Stimulated activated CD4-positive, alpha-beta T cell treated with anti-CD3 and anti-CD28 coated beads, Interleukin-1b, Interleukin-23, amount 100 ng/mL, for 1 hour (primary cell): ENCODE measurements at places on chromosomes 5 and 9.

DNA sequence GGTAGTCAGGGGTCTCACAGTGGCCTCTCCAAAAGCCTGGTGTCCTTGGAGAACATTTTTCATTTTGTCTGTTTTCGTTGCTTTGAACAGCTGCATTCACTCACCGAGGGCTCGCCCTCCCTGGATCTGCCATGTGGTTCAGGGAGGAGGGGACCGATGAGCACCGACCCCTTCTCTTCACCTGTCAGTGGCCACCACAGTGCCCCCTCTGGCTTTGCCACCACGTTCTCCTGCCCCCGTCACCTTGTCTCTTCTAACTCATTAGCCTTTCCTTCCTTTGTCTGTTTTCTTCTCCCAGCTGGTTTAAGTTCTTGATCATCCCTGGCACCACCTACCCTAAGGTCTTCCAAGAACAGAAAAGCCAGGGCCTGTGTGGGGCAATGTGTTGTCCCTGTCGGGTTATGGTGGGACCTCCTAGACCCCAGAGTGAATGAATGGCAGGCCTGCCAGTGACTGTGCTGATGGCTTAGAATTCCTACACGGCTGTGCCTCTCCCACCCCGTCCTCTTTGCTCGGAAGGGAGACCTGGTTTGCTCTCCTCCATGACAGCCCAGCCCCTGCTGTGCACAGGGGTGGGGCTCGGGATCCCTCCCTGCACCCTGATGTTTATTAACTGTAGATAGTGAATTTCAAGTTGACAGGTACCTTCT lies 90.0 kb downstream of the ANKRD33B start:
- DNase-seq: no peak

- DNase-seq: no peak
These were observed 13.1 kb downstream of the UHRF2 start for GRCh38 chr9:6426117-6426516.

- no peak for DNase-seq
These were observed 319.4 kb downstream of the CDH10 start for GRCh38 chr5:24325306-24325832.

- DNase-seq: no peak
These were observed 50.4 kb upstream of the RNF130 start for GRCh38 chr5:180121826-180122413.

DNA sequence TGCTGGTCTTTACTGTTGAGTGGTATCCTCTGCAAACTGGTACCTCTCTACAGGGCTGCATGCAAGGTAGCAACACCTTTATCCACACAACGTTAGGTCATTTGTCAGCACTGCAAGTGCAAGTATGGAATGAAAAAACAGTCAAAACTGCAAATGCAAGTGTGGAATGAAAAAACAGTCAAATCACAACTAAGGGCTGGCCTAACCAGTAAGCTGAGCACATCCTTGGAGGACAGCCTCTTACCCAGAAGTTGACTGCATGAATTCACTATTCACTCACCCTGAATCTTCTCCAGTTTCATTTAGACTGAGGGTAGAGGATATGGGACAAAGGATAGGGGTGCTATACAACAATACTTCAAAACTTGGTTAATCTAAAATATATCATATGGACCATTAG lies 158.4 kb downstream of the PPP2R2B start:
- no peak for DNase-seq

- DNase-seq: no peak
These were observed 120.7 kb downstream of the RNF180 start for GRCh38 chr5:64286381-64286780.

GRCh38 chr5:56183506-56183905 lies 49.6 kb downstream of the ANKRD55 start:
- no peak for DNase-seq
